ENCODE measurements at places on chromosomes 12 and 14.

GRCh38 chr14:51792809-51793208 lies 67.6 kb upstream of the GNG2 start:
- no peak for DNase-seq

GRCh38 chr14:72636871-72637270 lies 257.0 kb downstream of the DPF3 start:
- DNase-seq: no peak

DNA sequence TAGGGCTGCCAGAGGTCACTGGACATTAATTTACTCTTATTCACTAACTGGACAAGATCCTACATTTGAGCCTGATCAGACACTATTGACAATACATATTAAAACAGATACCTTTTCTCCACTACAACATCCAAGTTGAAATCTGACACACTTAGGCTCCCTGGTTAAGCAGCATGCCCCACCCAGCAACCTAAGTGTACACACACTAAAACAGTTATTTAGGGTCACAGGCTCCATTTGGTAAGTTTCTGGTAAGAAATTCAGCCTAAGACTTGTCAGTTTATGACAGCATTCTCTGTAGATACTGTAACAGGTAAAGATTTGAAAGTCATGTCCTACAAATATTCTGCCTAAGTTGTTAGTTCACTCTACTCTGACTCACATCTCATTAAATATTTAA lies 12.3 kb upstream of the LLPH start:
- DNase-seq: no peak

GRCh38 chr14:35341454-35341750 lies 49.2 kb downstream of the PSMA6 start:
- no peak for DNase-seq

DNA sequence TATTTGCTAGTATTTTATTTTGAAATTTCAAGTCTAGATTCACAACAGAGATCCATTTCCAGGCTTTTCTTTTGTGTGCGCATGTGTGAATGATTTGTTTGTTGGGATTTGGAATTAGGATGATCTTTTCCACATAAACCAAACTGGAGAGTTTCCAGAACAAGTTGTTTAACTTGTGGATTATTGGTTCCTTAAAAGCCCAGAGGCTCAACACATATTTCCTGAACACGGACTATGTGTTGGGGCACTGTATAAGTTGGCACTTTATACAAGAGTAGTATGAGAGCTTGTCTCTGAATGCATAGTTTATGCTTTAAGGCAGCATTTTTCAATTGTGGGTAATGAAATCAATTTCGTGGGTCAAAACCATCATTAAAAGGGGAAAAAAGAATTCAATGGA lies 67.3 kb upstream of the FUT8 start:
- DNase-seq: no peak

DNA sequence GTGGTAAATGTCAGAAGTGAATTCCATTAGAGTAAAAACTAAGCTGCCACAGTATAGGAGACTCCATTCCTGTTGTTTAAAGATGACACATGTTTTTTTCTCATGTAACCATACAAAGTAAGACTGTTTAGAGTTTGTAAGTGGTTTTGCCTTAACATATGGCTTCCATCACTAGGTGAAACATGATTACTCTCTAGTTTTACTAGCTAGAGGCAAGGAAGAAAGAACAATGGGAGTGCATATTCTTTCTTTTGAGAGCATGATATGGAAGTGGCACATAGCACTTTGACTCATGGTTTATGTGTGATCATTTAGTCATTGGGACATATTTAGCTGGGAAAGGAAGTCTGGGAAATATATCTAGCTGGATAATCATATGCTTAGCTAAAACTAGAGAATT lies 7.7 kb downstream of the ATF7IP start:
- DNase-seq: no peak

DNA sequence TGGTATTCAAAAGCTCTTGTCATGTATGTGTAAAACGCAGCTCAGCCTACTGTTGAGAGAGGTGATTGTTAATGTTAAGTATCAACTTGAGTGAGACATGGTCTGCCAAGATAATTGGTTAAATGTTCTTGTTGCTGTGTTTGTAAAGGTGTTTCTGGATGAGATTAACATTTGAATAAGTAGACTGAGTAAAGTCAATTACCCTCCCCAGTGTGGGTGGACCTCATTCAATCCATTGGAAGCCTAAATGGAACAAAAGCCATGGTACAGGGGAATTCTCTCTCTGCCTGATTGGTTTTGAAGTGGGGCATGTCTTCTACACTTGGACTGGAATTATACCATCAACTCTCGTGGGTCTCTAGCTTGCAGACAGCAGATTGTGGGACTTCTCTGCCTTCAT lies 63.8 kb upstream of the RERGL start:
- DNase-seq: no peak

DNA sequence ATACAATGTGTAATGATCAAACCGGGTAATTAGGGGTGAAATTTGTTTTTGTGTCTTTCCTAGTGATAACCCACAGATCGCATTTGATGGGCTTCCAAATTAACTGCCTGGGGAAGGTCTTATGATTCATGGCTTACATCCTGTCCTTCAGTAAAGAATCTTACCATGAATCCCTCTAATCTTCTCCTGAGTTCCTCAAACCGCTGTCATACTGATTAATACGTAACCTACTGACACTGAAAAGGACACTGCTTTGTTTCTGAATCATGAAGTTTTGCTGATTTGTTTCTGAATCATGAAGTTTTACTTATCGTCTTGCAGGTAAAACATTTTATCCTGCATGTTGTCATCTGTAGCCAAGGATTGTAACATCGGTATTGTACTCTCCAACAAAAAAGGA lies 52.0 kb upstream of the CRY1 start:
- no peak for DNase-seq

- DNase-seq: no peak
Observed at GRCh38 chr12:63224396-63224795, 73.4 kb upstream of the AVPR1A start.

GRCh38 chr12:47268501-47269454 lies 189.0 kb upstream of the AMIGO2 start:
- DNase-seq: no peak

- DNase-seq: no peak
Observed at GRCh38 chr14:75322746-75323145, 44.1 kb downstream of the FOS start.

- no peak for DNase-seq
Observed at GRCh38 chr12:72093424-72093823, 154.8 kb downstream of the TPH2 start.

GRCh38 chr14:102540315-102541028 lies 30.9 kb upstream of the ANKRD9 start:
- peak; percentile 91 for DNase-seq

DNA sequence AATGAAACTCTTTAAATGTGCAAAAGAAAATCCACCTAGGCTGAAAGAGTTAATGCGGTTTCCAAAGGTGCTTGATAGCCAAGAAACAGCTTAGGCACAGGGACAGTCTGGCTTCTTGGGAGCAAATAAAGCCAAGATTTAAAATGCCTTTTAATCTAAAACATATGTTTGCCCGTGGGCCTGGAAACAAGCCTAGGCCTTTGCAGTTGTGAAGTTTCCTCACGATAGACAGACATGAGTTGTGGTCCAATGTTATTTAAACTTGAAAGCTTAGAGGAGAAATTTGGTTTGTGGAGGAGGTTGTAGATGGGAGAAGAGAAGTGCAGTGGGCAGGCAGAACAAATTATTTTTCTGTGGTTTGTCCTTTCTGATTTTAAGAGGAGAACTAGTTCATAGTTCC lies 29.8 kb downstream of the PROX2 start:
- peak; percentile 65 for DNase-seq

GRCh38 chr14:36028218-36028617 lies 148.3 kb downstream of the PTCSC3 start:
- DNase-seq: no peak

GRCh38 chr12:15346488-15346887 lies 24.2 kb downstream of the PTPRO start:
- no peak for DNase-seq

- DNase-seq: no peak
Observed at GRCh38 chr14:62921466-62921865, 123.8 kb downstream of the KCNH5 start.

- no peak for DNase-seq
Observed at GRCh38 chr12:1470051-1470450, 124.3 kb downstream of the FBXL14 start.

All from right hindlimb (tissue), 1 donor.